ENCODE measurements at places on chromosomes 1 and 21.

DNA sequence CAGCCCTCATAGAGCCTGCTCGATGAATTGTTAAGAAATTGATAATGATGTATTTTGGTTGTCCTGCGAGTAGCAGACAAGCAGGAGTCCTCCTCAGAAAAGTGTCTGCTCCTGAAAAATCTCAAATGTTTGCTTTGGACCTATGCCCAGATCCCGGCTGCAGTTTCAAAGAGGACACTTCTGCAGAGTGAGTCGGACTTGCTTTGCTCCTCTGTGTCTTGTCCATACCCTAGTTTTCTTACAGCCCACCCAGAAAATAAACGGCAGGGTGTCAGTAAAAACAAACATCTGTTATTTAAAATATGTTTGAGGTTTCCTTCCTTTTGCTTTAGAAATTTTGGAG is 2.8 kb downstream of the S100A10 start:
- peak; percentile 83 for DNase-seq

DNA sequence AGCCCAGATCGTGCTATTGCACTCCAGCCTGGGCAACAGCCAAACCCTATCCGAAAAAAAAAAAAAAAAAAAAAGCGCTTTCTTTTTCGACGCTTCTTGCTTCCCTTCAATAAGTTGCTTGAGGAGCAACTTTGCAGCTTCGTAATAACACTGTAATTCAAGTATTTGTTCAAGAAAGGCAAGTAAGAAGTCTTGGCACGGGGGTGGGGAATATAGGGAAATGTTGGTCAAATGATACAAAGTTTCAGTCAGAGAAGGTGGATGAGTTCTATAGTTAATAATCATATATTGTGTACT is 871 bp upstream of the PSMA5 start:
- no peak for DNase-seq

GRCh38 chr1:180156201-180156600 is 1.5 kb downstream of the QSOX1 start:
- no peak for DNase-seq

GRCh38 chr1:240029418-240029817 is 62.3 kb upstream of the FMN2 start:
- peak; percentile 70 for DNase-seq

DNA sequence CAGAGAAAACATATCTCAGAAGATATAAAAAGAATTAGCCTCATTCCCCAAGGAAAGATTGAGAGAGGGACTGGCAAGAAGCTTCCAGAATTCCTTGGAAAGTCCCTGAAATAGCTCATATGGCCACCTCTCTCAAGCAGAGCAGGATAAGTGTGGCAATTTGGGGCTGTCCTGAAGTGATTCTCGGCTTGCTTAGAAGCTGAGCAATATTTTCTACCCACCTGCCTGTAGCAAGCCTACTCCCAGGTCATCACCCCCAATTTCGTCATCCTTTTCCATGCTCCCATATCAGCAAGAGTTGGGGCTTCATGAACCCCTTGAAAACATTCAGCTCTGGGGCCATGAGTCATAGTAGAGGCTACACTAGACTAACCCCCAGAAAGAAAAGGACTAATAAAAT is 131.5 kb downstream of the PLPP3 start:
- no peak for DNase-seq

DNA sequence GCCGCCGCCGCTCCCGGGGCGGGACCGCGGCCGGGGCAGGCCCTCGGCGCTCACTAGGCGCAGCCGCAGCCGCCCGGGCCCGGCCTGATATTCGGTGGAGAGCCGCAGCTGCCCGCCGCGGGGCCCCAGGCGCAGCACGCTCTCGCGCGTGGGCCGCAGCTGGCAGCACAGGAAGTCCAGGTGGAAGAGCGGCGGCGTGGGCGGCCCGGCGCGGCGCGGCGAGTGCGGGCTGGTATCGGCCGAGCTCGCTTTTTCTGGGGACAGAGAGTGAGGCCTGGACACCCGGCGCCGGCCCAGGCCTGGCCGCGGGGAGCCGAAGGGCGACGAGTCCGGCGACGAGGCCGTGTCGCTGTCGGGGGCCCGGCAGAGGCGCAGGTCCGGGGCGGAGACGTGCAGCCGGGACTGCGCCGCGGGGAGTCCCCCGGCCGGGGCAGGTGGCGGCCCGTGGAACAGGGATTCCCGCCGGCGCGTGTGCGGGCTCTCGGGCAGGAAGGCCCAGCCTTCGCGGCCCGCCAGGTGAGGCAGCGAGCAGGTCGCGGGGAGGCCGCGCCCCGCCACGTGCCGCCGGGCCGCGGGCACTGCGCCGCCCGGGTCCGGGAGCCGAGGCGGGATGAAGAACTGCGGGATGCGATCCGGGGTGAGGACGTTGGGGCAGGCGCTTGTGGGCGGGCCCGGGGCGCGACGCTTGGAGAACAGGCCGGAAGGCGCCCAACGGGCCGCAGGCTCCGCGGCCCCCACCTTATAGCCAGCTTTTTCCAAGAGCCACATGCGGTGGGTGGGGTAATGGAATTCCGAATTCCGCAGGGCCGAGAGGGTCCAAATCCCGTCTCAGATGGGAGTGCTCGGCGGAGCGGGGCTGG is 1.2 kb downstream of the C2CD4D start:
- DNase-seq: peak; percentile 38

DNA sequence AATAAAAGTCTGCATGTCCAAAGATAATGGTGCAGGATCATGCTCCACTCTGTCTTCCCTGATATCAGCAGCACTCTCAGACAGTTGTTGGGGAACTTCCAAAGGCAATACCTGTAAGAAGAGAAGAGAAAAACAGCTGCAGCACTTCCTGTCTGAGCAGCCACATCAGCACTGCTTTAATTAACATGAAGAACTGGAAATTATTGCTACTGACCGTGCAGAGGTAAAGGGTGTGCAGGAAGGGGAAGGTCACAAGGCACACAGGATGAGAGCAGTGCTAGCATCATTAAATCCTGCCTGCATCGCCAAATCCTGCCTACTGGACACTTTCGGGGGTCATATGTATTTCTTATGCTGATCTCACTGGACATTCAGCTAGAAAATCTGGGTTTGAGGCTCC is 379.0 kb downstream of the LMX1A start:
- DNase-seq: no peak

DNA sequence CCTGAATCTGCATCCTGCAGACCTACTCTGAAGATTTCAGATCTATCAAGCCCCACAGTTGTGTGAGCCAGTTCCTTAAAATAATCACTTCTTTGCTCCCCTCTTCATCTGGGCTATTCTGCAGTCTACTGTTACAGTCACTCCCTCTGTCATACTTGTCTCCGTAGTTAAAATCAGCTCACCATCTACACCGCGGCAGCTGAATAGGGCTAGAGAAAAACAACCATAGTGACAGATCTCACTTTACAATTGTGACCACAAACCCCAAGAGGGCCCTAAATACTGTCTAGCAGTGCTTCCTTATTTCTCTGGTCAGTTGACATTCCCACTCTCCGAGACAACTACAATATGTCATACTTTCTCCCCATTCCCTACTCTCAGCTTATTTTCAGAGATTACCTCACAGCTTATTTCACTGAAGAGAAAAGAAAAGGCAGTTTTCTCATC is 12.9 kb downstream of the DESI2 start:
- DNase-seq: peak; percentile 8

- no peak for DNase-seq
These were observed 24.0 kb downstream of the EEIG2 start for GRCh38 chr1:108583757-108584427.

DNA sequence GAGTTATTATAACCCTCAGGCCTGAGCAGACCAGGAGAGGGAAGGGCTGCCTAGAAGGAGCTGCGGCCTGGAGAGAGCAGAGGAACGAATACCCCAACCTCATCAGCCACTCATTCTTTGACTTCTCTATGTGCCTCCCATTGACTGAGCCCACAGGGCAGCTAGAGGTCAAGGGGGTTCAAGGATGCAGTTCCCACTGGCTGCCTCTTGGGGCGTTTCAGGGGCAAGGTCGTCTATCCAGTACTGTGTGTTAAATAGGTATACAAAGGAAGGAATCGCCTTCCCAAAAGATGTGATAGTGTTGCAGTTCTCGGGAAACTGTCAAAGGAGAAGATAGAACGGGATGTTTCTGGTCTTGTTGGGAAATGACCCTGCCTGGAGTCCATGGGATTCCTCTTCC is 250.6 kb downstream of the PRDM2 start:
- DNase-seq: no peak

DNA sequence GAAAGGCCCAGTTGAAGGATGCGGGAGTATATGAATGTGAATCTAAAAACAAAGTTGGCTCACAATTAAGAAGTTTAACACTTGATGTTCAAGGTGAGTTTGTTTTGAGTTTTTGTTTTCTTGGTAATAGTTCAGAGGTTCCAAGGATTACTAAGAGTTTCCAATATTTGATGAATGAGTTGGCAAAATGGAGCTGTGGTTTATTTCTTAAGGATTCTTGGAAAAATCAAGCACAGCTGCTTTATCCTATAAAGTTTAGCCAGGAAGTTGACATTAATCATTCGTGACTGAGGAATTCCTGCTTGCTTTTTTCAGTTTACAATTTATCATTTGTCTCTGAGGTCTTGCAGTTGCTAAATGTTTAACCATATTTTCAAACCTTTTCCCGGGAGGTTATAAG is 15.1 kb downstream of the VCAM1 start:
- DNase-seq: peak; percentile 78

- no peak for DNase-seq
These were observed 20.1 kb upstream of the PCBP3 start for GRCh38 chr21:45623436-45623835.

DNA sequence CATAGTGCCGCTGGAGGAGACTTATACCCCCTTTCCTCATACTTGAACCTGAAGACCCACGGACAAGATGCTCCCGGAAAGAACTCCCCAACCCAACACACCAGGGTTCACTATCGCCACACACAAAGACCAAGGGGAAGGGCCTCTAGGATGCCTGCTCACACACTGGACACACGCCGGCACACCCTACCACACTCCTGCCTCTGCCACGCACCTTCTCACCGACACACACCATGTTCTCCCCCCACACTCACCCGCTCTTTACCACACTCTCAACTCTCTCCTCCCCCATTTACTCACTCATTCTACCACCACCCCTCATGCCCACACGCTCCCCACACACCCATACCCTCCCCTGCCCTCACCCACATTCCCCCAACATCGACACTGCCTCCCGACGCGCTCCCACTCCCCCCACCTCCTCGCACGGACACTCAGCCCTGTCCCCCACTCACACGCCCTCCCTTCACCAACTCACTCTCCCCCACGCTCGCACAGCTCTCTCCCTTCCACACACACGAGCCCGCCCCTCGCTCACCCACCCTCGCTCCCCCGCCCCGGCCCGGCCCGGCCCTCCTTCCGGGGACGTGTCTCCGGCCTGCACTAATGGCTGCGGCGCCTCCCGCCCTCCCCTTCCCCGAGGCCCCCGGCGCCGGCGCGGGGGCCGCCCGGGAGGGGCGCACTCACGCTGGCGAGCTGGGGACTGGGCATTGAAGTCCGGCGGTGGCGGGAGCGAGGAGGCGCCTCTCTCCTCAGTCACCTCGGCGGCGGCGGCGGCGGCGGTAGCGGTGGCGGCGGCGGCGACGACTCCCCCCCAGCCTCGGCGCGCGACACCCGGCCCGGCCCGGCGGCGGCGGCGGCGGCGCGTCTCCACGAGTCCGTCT is 626 bp downstream of the PTP4A2 start:
- DNase-seq: peak; percentile 63

DNA sequence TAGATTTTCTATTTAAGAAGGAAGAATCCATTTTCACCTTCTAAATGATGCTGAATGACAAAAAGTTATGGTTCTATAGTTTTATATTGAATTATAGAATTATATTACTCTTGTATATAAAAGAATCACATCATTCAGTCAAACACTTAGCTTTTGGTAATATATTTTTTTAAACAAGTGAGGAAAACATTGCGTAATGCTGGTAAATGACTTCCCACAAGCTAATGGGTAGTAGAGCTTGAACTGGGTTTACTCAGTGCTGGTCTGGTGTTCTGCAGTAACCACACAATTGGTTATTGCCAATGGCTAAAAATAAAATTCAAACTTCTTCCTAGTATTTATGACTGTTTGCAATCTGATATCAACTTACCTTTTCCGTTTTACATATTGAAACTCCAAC is 10.6 kb upstream of the GIPC2 start:
- no peak for DNase-seq

DNA sequence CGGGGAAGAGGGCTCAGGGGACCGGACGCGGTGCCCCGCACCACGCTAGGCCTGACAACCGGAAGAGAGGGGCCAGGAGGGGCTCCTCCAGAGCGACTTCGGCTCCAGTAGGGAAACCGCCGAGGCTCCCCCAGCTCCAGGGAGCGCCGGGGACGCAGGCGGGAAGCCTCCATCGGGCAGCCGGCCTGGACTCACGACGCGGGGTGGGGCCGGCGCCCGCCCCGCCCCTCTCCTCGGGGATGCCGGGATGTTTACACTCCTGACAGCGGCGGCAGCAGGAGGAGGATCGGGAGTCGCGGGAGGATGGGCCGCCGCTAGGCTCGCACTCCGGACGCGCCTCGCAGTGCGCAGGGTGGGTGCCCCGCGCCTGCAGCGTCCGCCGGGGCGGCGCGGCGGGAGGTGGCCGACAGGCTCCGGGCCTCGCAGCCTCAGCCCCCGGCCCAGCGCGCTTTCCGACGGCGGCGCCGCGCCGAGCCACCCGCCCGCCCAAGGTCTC is at the start of gene NEK7:
TSS of gene NEK7 (plus strand) at position 254 of the 496 bp plus-strand sequence. CDS start 75,583 bp downstream, outside the sequence.
- peak; percentile 91 for DNase-seq

DNA sequence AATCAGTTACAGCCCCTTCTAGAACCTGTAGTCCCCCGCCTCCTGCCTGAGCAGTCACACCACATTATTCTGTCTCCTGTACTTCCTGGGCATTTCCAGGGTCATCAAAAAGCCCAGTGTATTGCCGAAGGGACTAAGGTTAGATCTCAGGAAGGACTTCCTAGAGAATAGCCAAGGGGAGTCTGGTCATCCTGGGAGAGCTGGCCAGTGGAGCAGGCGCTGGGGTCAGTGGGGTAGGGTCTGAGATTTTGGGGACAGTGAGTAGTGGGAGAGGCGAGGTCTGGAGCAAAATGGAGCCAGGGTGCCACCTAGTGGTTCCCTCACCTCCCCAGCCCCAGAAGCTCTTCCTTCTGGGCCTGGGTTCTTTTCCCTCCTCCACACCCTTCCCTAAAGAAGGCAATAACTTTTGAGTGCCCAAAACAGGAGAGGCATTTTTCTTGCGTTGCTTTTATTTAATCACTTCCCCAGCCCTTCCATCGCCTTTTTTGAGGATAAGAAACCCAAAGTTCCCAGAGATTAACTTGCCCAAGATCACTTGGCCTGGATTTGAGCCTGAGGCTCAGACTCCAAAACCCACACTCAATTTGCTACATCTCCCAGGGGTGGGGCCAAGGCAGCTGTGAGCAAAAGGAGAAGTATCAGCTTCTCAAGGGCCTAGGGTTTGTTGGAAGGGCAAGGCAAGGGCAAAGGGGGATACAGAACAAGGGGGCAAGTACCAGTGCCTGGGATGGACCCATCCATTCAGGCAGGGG is 7.3 kb upstream of the PMVK start:
- peak; percentile 37 for DNase-seq

GRCh38 chr1:211591980-211592493 is 13.1 kb upstream of the SLC30A1 start:
- DNase-seq: peak; percentile 88

DNA sequence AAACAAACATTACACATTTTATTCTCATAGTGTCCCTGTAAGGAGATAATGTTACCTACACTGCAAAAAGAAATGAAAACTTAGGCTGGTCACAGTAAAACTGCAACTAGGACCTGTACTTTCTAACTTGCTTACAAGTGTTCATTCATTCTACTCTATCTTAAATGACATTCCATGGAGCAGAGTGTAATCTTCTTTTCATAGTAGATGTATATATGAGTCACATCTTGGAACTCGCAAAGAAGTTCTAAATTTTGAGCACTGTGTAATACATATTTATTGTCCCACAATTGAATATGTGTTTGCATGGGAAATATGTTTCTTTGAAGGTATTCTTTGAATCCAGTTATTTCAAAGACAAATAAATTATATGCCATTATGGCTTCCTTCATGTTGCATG is 1258.5 kb upstream of the ADGRL2 start:
- DNase-seq: peak; percentile 40

All from EL (cell line).